ENCODE measurements at places on chromosomes 6 and 20. TPM values are rescaled to one million over a fixed set of nuclear protein-coding genes. Genes with fewer than 3 reads are reported as not detected.

GRCh38 chr6:107699697-107700325, 124.3 kb downstream of the SCML4 start:
- H3K27ac ChIP-seq = no peak overlapping the region
- no peaks in the 10 kb centered on the region for H3K27me3 ChIP-seq
- no peaks in the 10 kb centered on the region for H3K36me3 ChIP-seq
- no peak overlapping the region for H3K4me3 ChIP-seq

DNA sequence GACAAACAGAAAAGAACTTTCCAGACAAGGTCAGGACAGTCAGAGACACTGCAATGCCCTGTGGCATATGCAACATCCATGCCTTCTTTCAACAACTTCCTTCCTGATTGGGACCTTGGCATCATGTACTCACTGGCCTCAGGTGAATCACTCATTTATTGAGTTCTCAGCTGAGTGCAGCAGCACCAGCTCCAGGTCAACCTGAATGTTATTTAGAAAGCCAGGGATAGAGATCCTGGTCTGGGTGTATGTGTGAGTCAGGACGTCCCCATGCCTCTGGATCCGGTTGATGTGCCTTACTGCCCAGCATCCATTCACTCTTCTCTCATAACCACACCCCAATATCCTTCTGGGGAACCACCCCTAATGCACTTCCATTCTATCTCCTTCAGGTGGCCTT, 54.4 kb downstream of the SNRNP48 start:
- no peak for DNase-seq
- no peaks in the 10 kb centered on the region for H3K36me3 ChIP-seq
- no peaks in the 10 kb centered on the region for H3K4me1 ChIP-seq
- H3K27me3 ChIP-seq = no peaks in the 10 kb centered on the region

GRCh38 chr20:952196-952795, 36.2 kb upstream of the ANGPT4 start:
- peaks cover 12% of the 10 kb centered on the region for H3K27me3 ChIP-seq
- H3K4me3 ChIP-seq = no peak overlapping the region
- no peak overlapping the region for H3K27ac ChIP-seq

Gene SLC26A8
- 0.29 TPM for total RNA-seq
